ENCODE measurements at places on chromosomes 13 and 19. TPM values are rescaled to one million over a fixed set of nuclear protein-coding genes. Genes with fewer than 3 reads are reported as not detected.

OR4F17 gene
- not detected for total RNA-seq

FLT1 gene
- total RNA-seq, result 0.02 TPM

SPTBN4 gene
- 0.76 TPM for total RNA-seq

ADAMTSL5 gene
- total RNA-seq, result 3.5 TPM

UBL5 gene
- 420 TPM for total RNA-seq

IGLON5 gene
- total RNA-seq, result not detected

CCDC169 gene
- total RNA-seq, result 0.22 TPM

ZNF541 gene
- total RNA-seq, result not detected

ZNF221 gene
- 0.51 TPM for total RNA-seq

ISYNA1 gene
- 40.8 TPM for total RNA-seq

SNRPA gene
- 165 TPM for total RNA-seq

KLHL1 gene
- not detected for total RNA-seq

Measured in A549 treated with Hydrocortisone at 1 μM for 4 hours (cell line).